ENCODE measurements at places on chromosomes 11 and 22.

GRCh38 chr11:124320097-124320496 lies at the start of gene OR8D2:
TSS of gene OR8D2 (minus strand) at chr11:124320197. CDS start at chr11:124320197, 0 bp downstream.
- DNase-seq: no peak

GRCh38 chr11:93895106-93895862 lies 44.9 kb upstream of the VSTM5 start:
- no peak for DNase-seq

DNA sequence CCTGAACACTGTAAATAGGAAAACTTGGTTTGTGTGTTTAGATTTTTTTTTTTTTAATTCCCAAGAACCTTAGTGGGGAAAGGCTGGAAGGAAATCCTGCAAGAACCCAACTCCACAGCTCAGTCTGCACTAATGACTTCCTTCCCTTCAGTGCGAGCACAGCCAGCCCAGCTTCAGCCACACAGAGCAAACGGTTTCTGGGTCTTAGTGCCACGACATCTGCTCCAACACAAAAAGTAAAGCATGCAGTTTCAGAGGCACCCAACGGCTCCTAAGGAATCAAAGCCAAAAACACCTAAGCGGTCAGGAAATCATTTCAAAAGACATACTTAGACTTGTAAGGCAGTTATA lies 236.1 kb downstream of the TTC28 start:
- peak; percentile 79 for DNase-seq

- no peak for DNase-seq
Observed at GRCh38 chr11:62682518-62682917, 3.6 kb upstream of the UBXN1 start.

DNA sequence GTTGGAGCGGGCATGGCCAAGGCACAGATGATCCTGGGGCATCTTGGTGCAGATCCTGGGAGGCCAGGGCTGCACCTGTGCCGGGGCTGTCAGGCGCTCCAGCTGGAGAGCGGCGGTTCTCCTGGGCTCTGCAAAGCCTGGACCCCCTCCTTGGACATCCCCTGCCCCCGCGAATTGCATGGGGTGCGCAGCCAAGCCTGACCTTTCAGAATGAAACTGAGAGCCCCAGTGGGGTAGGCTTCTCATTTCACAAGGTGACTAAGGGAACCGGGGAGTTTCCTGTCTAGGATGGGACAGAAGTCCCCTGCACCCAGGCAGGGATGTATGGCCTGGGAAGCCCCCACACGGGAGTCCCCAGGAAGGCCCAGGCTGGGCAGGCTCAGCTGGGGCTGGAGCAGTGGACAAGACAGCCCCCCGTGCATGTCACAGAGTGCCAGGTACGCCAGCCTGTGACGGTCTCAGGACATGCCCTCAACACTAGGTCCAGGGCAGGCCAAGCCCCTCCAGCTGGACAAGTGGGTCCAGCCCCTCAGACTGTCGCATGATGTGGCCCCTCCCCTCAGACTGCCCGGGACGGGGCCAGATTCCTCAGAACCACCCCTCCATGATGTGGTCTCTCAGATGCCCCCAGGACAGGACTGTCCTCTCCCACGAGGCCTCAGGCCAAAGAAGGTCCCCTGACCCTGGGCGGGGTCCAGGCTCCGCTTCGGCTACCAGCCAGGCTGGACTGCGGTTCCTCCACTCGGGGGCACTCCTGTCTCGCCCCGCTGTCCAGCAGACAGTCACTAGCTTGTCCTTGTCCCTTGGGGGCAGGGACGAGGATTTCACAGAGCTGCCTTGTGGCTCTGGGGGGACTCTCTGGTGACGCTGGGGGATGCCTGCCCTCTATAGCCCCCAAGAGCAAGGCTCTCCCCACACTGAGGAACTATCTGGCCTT lies 2.3 kb downstream of the LSP1 start:
- DNase-seq: no peak

DNA sequence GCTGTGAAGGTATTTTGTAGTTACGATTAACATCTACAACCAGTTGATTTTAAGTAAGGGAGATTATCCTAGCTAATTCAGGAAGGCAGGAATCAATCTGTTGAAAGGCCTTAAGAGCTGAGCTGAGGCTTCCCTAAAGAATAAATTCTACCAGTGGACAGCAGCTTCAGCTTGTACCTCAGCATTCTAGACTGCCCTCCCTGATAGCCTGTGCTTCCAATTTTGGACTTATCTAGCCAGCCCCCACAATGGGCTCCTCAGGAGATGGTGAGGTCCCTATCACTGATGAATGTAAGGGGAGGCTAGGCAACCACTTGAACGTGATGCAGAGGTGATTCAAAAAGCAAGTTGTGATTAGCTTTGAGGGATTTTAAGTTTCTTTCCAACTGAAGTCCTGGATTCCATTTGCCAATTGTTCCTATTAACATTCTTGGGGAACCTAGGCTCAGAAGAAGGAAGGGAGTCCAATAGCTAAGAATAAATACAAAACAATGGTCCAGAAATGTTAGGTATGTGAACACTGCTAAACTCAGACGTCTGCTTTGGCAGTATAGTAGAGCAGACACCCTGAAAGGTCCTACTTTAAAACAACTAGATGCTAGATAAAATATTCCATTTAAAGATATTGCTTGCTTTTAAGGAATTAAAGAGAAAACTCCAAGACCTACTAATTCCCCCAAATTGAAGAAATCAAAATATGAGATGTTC lies 404.3 kb upstream of the TENM4 start:
- DNase-seq: no peak

- DNase-seq: no peak
Observed at GRCh38 chr22:37330200-37331033, 48.1 kb downstream of the CYTH4 start.

DNA sequence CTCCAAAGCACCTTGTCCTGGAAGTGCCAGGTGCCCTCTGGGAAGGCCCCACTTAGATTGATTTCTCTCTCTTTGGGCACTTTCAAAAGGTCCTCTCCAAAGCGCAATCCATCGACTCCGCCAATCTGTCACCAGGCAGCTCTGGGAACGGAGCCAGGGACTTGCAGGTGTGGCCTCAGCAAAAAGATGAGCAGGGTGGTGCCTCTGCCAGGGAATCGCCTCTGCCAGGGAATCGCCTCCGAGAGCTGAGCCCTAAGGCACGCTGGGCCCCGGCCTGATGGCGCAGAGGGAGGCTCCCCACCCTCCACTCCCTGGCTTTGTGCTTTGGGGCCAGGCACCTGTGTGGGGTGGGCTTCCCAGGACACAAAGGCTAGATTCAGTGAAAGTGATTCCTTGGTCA lies 1391.3 kb downstream of the TBC1D22A start:
- DNase-seq: no peak

DNA sequence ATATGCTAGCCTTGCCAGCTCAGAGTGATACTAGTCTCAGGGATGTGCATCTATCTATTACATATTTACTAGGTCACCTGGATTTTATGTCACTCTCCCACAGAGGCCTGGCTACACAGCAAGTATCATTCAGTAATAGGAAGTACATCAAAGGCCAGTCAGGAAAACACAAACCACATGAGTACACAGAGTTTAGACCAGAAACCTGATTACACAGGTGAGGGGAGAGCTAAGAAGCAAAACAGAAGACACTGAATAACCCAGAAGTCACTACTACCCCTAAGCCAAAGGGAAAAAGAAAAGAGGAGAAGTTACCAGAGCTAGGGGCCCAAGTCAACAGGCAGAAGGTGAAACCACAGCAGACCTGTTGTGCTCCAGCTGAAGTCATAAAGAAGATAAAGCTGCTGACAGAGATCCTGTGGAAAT lies 13.3 kb downstream of the LPXN start:
- no peak for DNase-seq

GRCh38 chr11:59273373-59273841 lies 60.7 kb upstream of the MPEG1 start:
- DNase-seq: no peak

GRCh38 chr11:109864834-109865547 lies 228.2 kb upstream of the ZC3H12C start:
- no peak for DNase-seq

- DNase-seq: no peak
Observed at GRCh38 chr11:41051919-41052635, 407.4 kb downstream of the LRRC4C start.

DNA sequence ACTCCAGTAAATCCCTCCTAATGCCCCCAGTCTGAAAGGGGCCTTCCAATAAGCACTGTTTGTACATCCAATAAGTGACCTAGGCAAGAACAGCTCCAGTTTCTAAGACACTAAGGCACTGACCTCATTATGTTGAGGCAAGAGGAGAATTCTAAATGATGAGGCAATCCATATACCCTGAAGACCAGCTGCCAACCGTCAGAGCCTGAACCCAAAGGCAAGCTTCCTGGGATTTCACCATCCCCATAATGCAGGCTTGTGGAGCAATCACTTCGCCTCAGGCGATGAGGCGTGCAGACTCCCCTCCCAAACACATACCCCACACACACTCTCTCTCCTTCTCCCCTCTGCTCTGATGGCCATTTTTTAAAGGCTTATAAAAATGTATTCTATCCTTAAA lies 49.5 kb downstream of the LGR4 start:
- DNase-seq: peak; percentile 86

DNA sequence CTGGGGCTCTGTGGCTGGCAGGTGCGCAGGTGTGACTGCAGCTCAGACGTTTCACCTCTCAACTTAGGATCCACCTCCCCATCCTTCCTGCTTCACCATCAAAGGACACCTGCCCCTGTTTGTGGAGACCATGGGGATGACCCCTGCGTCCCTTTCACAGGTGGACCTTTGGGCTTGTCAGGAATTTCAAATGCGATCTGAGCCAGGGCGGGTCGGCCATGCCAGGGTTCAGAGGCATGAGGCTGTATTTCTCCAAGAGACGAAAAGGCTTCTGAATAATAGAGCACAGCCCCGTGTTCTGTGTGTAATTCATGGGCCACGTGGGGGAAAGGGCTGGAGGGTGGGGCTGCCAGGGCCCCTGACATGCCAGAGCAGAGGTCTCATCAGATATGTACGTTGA lies 668.0 kb downstream of the BRD1 start:
- DNase-seq: no peak

GRCh38 chr22:21707677-21708076 lies 27.9 kb downstream of the YPEL1 start:
- no peak for DNase-seq

DNA sequence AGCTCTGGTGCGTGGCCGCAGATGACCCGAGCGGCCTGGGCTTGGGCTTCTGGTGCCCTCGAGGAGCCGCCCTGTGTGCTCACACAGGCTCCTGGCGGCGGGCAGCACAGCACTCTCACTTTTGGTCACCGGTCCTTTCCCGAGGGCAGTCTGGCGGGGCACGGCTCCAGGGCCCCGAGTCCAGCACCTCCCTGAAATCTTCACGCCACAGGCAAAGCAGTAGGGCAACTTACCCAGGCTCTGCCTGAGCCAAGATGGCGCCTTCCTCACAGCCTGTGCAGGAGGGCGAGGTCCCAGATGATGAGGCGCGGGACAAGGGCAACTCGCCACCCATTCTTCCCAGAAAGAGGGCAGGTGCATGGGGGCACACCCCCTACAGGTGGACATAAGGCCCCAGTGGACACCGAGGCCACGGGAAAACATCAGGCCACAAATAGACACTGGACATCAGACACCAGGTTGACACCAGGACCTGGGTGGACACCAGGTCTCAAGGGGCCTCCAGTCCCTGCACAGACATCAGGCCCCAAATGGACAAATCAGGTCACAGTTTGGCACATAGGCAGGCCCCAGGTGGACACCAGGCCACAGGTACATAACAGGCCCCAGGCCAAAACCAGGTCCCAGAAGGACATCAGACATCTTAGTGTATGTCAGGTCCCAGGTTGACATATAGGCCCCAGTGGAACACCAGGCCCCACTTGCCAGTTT lies 57.6 kb upstream of the SEPTIN5 start:
- no peak for DNase-seq

- no peak for DNase-seq
Observed at GRCh38 chr11:64057890-64058289, 22.2 kb downstream of the FLRT1 start.

- DNase-seq: no peak
Observed at GRCh38 chr11:112751329-112751728, 209.9 kb upstream of the NCAM1 start.

GRCh38 chr11:44379141-44380008 lies 69.4 kb upstream of the ALX4 start:
- DNase-seq: no peak

GRCh38 chr11:84292955-84293354 lies 1006.8 kb upstream of the CCDC90B start:
- DNase-seq: no peak

- no peak for DNase-seq
Observed at GRCh38 chr22:40955571-40955970, 4.4 kb downstream of the RBX1 start.

GRCh38 chr11:103494491-103494890 lies 385.3 kb downstream of the DYNC2H1 start:
- DNase-seq: no peak

DNA sequence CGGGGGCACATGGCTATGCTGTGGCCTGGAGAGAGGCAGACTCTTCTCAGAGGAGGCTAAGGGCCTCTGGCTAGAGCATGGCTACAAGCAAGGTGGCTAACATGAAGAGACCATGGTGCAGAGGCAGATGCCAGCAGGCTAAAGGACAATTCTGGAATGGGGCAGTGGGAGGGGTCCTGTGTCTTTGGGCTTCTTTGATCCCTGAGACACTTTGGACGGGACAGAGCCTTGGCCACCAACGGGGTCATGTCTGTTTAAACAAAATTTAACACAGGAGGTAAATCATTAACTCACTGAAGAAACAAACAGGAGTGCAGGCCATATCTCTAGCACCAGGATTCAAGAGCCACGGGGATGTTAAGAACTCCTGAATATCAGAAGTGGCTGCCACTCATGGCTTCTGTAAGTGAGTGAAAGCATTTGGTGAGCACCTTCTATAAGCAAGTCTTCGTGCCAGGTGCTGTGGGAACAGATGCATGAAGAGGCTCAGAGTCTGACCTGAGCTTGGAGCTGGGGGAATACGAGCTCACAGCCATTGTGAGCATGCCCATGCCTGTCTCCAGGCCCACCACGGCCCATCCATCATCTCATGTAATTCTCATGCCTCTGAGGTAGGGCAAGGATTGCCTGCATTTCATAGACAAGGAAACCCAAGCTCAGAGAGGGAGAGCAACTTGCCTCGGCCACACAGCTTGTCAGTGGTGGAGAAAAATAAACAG lies 18.3 kb upstream of the ZNRF3 start:
- no peak for DNase-seq

- DNase-seq: peak; percentile 62
Observed at GRCh38 chr22:29842740-29843139, 4.7 kb upstream of the ASCC2 start.

GRCh38 chr22:44332946-44333345 lies 20.2 kb upstream of the SHISAL1 start:
- DNase-seq: no peak

Measured in right atrium auricular region (tissue), 2 donors.